ENCODE measurements at places on chromosomes 7 and 10. TPM values are rescaled to one million over a fixed set of nuclear protein-coding genes. Genes with fewer than 3 reads are reported as not detected.
A peak's percentile ranks its signal among the peaks of the same experiment; 100 is the strongest.

The TMEM236 gene
- total RNA-seq: 0.59 TPM

The ANKRD1 gene
- total RNA-seq: 6,044 TPM

The PLXNA4 gene
- total RNA-seq: 0.88 TPM

The FKBP6 gene
- not detected for total RNA-seq

The NEUROG3 gene
- not detected for total RNA-seq

The SUGCT gene
- total RNA-seq: 5.7 TPM

The SPDYE18 gene
- 0.32 TPM for total RNA-seq

The PRKAR2B gene
- total RNA-seq: 1.8 TPM

- DNase-seq: no peak
These were observed 45.9 kb upstream of the ARHGAP12 start for GRCh38 chr10:31974434-31975124.

- no peak for DNase-seq
These were observed 39.0 kb upstream of the RASGEF1A start for GRCh38 chr10:43305876-43306275.

- DNase-seq: no peak
These were observed 14.8 kb downstream of the ACBD5 start for GRCh38 chr10:27225642-27226257.

GRCh38 chr10:86666538-86666937 is 1.8 kb upstream of the LDB3 start:
- no peak for DNase-seq

- DNase-seq: peak; percentile 10
These were observed 482.6 kb upstream of the SEMA3A start for GRCh38 chr7:84677117-84677732.

GRCh38 chr10:118256209-118256608 is 85.9 kb downstream of the FAM204A start:
- DNase-seq: no peak

DNA sequence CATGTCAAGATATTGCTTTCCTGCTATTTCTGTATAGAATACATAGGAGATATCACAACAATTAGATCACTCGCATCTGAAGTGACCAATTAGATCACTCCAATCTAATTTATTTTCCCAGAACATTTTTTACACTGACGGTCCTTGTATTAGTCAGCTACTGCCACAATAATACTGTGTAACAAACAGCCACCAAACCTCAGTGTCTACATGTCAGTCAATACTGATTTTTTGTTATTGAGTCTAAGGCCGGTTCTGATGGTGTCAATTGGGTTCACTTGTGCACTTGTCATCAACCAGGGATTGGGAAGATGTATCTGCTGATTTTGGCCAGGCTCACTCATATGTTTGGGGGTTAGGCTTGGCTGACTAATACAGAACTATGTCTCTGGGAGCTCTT is 275.9 kb upstream of the NFE2L3 start:
- DNase-seq: no peak

- peak; percentile 88 for DNase-seq
These were observed 136.6 kb downstream of the PTPN20 start for GRCh38 chr10:47047577-47048525.

DNA sequence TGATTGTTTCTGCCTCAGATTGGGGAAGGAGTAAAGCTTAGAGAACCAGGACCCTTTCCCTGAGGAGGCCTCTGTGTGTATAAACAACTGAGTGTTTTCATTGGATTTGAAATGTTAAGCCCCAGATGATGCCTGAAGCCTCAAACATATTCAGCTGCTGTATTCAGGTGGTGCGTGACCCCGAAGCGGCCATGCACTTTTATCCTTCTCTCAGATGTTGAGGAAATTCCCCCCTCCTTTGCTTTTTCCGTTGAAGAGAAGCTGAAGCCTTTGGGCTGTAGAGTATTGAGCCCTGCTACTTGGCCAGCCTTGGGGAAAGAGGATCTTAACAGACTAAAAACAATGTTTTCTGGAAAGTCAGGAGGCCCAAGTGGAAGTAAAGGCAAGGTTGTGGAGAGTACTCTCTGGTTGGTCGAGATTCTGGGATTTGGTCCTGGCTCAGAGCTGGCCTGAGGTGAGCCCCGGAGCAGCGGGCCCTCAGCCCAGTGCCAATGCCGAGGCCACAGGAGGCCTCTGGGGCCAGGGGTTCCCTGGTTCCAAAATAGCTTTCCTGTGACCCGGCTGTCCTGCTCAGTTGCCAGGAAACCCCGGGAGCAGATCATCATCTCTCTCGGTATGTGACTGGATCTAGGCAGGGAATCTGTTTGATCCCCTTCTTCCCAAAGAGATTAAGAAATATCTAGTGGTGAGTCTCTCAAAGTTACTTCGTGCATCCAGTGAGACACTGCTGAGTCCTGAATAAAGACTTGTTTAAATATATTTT is 22.5 kb downstream of the FKBP6 start:
- DNase-seq: no peak

- DNase-seq: peak; percentile 30
These were observed 89.7 kb upstream of the RET start for GRCh38 chr10:42987121-42987541.

DNA sequence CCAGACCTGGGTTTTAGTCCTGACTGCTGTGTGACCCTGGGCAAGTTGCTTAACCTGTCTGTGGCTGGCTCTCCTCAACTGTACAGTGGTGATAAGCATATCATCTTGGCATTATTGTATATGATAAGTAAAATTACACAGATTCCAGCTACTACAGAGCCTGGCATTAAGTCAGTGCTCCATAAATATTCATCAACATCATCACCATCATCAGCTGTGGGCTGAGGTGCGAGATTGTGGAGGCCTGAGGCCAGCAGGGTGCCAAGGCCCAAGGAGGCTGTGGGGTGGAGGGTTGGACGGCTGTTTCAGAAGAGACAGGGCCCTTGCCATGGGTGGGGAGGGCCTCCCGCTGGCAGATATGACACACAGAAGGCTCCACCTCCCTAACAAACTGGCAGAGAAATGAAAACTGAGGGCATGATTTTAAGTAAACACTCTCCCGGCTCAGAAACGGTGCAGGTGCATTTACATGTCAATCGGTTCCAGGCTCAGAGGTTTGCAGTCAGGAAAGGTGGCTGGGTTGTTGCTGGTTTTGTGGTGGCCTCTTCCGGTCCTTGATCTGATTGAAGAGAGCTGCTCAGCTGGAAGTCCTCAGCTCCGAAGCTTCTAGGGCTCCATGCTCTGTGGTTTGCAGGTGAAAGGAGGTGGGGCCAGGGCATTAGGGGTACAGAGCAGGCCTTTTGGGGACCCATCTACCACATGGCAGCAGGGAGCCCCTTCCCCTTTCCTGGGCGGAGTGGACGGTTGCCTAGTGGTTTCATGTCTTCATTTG is 10.2 kb downstream of the CRYGN start:
- DNase-seq: no peak

DNA sequence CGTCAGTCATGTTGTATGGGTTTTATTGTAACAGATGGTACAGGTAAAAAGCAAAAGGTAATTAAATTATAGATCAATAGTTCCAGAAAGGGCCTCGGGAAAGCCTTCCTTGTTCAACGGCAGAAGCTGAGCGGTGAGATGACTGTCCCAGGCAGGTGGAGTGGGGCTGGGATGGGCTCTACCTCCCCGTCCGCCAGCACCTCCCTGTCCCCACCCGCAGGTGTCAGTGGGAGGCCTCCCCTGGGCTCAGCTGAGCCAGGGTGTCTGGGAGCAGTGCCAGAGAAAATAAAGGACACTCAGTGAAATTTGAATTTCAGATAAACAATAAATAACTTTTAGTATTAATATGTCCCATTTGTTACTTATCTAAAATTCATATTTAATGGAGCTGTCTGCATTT is 58.9 kb downstream of the CLRN3 start:
- DNase-seq: no peak

GRCh38 chr7:70717553-70718329 is 414.2 kb upstream of the GALNT17 start:
- no peak for DNase-seq

DNA sequence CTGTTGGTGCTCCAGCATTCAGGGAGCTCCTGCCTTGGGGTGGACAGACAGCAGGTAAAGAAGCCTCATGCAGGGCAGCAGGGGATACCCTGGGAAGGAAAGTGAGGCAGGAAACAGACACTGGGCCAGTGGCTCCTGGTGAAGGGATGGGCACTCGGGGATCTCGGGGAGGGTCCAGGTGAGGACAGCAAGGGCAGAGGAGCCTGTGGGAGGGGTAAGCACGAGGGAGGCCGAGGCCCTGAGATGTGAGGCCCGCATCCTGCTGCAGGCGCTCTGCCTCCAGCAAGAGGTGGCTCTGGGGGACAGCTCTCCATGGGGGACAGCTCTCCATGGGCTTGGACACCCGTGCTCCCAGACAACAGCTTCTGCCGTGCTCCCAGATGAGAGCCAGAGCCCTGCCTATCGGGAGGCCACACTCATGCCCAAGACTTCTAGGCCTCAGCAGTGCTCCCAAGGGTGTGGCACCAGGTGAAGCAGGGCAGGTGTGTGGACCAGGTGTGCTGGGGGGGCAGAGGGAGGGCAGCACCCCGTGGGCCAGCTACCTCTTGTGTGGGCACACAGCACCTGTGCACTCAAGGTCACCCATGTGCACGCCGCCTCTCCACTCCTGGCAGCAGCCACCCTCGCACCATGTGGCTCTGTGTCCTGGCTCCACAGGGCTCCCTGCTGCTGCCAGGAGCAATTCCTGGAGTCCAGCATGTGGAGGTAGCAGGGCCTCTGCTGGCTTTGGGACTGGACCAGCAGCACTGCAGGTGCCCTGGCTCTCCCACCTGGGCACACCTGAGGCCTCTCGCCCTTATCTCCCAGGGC is 93.6 kb upstream of the INSIG1 start:
- no peak for DNase-seq

GRCh38 chr10:120749856-120750566 is 101.2 kb upstream of the WDR11 start:
- DNase-seq: no peak

DNA sequence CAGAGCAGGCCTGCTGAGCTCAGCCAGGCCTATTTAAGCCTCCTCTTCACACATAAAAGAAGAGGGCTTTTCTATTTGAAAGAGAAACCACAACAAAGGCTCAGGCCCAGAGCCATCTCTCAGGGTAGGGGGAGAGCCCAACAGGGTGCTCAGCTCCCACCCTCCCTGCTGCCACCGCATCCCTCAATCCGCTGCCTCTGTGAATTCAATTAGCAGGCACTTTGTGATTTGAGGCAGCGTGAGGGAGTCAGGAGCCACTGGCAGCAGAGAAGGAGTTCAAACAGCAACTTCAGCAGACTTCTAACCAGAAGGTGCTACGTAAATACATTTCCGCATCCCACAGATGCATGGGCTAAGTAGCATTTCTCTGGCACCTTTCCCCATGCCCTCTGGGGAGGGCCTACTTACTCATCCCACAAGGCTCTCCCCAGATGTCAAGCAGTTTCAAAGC is 45.2 kb downstream of the LRRC20 start:
- DNase-seq: no peak

DNA sequence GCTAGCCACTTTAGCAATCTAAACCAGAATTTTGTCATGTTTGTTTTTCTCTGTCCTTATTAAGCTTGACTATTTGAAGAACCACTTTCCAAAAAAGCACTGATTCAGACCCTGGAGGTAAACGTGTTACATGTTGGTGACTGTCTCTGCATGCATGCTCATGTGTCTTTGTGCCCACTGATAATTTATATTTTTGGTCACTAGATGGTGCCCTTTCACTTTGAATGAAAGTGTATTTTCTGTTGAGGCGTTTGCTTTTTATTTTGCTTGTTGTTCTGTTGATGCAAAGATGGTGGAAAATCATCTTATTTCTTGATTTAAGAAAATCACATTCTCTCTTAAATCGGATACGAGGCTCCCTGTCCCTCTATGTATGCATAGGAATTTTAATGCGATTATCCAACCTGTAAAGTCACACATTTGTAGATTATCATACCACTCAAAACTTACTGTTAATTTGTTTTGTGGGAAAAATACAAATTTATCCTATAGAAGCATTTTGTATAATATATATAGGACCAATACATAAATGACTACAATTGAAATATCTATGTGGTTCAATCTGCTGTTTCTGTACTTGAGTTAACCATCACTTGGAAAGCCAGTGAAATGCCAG is 269.3 kb downstream of the BICC1 start:
- no peak for DNase-seq
